Naive thymus-derived CD8-positive, alpha-beta T cell (primary cell): ENCODE measurements at places on chromosomes 6 and 20.

DNA sequence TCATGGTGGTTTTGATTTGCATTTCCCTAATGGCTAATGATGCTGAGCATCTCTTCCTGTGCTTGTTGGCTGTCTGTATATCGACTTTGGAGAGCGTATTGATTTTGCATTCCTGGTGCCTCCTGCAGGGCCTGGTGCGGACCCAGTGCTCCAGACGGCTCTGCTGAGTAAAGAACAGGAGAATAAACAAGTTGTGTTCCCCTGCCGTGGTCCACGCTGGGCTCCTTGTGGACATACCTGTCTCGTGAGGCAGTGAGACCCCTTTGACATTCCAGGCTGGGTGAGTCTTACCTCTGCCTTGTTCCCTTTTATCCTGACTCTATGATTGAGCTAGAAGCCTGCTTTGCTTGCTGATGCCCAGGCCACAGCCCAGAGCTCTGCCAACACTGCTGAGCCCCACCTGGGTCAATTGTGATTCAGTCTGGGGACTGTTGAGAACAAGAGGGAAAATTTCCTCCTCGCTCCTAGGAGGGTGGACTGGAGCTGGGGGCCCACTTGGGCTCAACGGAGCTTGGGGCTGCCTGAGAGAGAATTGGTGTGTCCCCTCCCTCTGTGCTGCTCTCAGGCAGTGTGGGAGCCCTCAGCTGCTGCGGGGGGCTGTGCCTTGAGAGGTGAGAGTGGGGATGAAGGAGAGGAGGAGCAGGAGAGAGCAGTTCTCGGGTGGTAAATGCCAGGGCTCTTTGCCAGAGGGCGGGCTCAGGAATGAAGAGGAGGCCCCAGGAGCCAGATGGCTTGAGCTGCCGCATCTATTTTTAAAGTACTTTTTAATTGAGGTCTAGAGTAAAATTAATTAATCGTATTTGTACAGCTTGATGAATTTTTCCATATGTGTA lies 43.7 kb upstream of the PMEPA1 start:
- no peak for DNase-seq

DNA sequence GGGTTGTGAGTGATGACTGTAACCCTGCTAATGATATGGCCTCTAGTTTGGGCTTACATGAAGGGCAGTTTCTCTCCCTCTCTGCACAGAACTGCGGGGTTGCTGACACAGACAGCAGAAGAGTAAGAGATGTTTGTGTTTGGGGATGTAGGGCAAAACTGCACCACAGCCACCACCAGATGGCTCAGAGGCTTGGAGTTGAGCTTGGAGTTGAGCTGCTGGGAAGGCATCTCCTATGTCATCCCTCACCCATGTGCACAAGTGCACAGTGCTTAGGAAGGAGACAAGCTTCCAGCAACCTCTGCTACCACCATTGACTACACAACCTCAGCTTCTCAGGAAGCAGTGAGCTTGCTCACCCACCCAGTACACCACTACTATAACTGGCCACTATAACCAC lies 303.9 kb upstream of the DEFB112 start:
- DNase-seq = no peak

DNA sequence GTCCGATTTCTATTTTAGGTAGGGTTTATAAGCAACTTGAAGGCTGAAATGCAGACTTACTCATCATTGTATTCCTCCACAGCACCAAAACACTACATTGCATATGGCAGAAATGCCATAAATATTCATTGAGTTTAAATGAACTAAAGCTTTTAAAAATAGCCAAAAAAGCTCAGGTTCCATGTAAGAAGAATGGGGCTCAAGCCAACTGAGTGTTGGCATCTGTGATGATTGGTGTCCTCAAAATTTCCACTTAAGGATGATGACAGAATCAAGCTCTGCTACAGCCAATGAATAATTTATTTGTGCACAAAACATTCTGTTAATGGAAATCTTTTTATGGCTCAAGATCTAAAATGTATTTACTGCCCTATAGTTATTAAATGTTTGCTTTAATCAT lies 115.4 kb downstream of the HIVEP2 start:
- DNase-seq = no peak

DNA sequence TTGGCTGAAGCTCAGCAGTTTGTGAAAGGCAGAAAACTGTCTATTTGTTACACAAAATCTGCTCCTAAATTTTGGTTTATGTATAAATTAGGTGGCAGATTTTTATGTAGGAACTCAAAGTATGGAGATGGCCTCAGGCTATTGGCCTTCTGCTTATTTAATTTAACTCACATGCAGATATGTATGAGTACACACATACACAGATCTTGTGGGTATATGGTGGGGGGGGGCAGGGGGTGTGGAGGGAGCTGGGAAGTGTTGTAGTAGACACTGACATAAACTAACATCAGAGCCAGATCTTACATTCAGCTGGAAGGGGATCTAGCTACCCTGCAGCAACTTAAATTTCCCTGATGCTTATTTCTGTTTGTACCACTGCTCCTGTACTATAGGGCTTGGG lies 170.8 kb downstream of the EPM2A start:
- DNase-seq = no peak

DNA sequence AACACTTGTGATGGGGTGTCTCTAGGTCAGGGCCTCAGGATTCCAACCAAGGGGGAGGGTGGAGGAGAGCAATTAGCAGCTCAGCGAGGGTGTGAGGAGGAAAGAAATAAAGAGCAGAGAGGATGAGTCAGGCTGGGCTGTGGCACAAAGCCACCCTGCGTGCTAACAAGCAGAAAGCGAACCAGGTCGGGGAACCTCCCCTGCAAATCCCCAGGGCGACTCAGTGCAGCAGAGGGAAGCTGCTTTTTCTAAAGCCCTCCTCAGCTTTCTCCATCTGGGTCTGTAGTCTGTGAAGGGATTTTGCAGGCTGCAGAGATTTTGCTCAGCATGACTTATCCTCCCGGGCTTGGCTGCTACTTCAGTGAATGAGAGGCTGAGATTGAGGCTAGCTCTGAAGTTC lies 6.6 kb upstream of the SPO11 start:
- DNase-seq = no peak

DNA sequence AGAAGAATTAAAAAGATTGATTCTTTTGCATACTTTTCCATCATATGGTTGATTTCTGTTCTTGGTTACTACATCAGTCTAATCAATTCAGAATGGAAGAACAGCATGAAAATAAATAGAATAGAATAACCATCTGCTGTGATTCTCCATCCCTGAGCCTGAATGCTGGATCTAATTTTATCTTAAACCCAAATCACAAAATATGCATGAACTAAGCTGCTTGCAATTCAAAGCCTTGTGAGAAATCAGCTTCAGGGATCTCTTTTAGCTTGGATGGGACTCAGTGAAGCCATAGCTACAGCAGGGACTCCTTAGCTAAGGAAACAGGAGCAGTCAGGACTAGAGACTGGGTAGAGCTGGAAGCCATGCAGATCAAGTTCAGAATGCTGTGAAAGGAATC lies 74.1 kb downstream of the TPBG start:
- no peak for DNase-seq

DNA sequence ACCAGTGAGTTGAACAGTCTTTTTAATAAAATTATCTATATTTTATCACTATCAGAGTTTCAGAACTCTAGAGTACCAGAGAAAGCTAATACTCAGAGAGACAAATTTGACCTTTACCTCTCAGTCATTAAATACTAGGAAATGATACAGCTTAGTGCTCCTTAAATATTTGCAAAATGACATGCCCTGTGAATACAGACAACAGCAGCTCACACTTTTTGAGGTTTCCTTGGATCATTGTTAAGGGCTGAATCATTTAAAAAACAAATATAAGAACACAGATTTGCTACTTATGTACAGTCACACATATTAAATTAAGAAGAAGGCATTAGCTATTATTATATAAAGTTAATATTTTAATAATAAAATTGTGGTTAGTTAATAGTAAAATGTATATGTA lies 1158.7 kb upstream of the EYS start:
- DNase-seq = no peak

GRCh38 chr6:16667509-16667908 lies 93.8 kb downstream of the ATXN1 start:
- no peak for DNase-seq

GRCh38 chr20:21029341-21029740 lies 76.8 kb downstream of the LINC00237 start:
- no peak for DNase-seq

- no peak for DNase-seq
Observed at GRCh38 chr6:26306232-26306631, 58.8 kb upstream of the BTN3A2 start.

GRCh38 chr6:108157234-108157980 lies 8.4 kb upstream of the NR2E1 start:
- no peak for DNase-seq

DNA sequence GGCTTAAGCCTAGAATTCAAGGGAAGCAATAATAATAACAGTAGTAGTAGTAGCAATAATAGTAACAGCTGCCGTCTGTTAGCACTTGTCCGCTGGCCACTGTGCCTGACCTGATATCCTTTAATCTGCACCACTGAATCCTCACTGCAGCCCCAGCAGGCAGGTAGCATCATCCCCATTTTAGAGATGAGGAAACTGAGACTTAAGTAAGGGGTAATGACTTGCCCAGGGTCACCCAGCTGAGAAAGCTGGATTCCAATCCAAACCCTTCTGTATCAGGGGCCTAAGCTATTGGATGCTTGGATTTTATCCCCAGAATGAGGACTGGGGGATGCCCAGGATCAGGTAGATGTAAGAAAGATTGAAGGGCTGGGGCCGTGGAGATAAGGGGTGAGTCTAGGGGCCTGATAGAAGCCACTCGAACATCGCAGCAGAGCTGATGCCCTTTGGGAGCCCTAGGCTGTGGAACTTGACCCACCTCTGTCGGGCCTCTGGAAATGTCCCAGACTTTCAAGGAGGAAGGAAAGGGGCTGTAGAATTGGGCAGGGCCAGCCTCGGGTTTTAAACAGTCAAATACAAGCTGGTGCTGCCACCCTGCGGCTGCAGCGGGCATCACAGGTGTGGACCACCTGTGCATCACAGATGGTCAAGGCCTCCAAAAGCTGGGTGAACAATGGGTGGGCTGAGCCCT lies 102.1 kb upstream of the MYL9 start:
- DNase-seq = peak; percentile 53

- no peak for DNase-seq
Observed at GRCh38 chr6:150134280-150134920, 8.4 kb upstream of the PPP1R14C start.

DNA sequence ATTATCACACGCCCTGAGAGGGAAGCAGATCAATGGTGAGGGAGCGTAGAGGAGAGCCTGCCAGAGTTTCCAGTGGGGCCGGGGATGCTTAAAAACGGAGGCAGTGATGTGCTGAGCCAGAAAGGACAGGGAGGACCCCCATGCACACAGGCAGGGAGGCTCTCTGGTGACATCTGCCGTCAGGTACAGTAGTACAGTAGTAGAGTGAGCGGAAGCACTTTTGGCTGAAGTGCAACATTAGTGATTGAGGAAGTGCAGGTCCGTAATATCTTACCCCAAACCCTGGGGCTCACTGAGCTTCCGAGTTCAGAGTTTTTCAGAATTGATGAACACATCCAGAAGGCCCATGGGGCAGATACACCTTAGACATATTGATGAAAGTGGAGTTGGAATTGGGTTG lies 42.1 kb downstream of the GFRA4 start:
- DNase-seq = no peak

DNA sequence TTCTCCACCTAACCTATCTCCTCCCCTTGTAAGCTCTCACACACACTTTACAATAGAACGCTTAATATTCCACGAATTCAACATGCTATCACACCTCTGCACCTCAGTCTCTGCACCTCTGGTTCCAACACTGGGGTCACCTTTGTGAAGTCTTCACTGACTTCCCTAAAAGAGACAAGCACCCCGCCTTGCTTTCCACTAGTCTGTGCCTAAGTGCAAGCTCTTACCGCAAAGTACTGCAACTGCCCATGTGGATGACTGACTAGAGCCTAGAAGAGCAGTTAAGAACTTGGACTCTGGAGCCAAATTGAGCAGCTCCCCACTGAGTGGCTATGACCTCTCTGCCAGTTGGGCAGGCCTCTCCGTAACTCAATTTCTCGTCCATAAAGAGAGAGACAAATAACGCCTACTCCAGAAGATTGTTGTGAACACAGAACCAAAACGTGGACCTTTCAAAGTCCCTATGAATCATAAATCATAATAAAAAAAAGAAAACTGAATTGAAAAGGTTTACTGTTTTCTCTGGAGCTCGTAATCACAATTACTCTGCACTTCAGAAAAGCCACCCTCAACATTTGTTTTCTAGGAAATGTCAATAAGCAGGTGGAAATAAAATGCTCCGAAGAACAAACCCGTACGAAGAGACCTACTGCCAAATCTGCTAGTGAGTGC lies 1.2 kb downstream of the IFNGR1 start:
- no peak for DNase-seq

- no peak for DNase-seq
Observed at GRCh38 chr6:5637714-5638113, 369.0 kb downstream of the NRN1 start.

DNA sequence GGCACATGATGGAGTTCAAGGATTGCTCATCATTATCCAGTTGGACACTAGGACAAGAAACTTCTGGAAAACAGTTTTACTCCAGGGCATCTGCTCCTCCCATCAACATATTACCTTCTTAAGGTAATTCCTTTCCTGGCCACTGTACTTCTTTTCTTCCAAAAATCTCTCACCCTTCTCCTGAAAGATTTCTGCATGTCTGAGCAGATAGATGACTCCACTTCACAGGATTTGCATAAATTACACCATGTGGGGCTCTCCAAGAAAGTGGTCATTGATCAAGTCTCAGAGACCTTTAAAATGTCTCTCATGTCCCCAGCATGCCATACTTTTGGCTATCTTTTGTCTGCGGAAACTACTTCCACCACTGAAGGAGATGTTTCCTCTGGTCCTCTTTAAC lies 103.2 kb upstream of the TNFAIP3 start:
- no peak for DNase-seq

DNA sequence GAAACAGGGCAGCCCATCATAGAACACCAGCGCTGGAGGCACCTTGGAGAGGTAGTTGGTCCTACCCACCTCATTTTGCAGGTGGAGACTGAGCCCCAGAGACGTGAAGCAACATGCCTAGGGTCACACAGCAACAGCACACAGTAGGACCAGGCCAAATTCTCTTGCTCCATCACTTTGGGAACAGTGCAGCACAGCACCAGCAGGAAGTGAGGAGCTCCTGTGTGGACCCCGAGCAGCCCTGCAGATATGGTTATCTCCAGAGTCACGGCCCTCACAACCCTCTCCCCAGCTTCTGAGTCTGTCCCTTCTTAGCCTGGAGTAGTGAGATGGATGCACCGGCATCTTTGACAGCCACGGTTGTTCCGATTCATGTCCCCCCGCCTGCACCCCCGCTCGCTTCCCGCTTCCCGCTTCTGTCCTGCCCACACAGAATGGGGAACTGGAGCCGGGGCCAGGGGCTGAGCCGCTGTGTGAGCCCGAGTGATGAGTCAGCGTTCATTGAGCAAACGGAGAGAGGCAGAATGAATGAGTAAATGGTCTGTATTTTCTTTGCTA lies 72.6 kb upstream of the DUSP22 start:
- DNase-seq = no peak

- DNase-seq = no peak
Observed at GRCh38 chr20:571754-572441, 28.3 kb upstream of the CSNK2A1 start.

- peak; percentile 38 for DNase-seq
Observed at GRCh38 chr6:149451376-149452036, 33.3 kb downstream of the ZC3H12D start.
